ENCODE measurements at places on chromosomes 7 and 10.

DNA sequence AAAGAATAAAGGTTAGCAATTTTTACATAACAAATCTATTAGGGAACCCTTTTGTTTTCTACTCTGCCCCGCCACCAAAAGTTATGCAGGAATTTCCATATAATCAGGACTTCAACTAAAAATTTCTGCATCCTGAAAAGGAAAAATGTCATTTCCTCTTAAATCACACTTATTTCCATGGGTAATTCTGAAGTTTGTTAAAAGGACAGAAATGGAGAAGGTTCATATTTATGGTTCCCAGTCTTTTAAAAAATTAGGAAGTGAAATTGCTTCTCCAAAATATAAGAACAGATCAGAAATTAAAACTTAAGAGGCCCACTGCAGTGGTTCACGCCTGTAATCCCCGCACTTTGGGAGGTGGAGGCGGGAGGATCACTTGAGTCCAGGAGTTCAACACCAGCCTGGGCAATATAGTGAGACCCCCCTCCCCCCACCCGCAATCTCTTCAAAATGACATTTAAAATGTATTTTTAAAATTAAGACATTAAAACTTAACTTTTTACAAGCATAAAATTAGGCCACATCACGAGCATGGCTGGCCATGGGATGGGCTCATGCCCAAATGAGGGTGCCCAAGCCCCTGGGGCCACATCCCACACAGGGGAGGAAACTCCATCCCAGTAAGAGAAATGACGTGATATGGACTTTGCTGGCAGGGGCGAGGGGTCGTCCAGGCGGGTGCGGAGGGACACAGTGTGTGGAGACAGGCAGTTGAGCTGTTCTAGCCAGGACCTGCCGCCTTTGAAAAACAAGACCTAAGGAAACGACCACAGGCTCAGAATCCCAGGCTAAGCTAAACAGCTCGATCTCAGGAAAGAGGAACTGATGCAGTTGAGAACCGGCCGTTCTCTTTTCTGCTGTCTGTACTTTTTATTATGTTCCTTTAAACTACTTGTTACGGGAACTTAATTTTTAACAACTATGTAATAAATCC is 51.3 kb upstream of the NFE2L3 start:
- peak; percentile 83 for DNase-seq

- DNase-seq: peak; percentile 32
Measured at GRCh38 chr10:57579926-57580325, 687.8 kb downstream of the IPMK start.

DNA sequence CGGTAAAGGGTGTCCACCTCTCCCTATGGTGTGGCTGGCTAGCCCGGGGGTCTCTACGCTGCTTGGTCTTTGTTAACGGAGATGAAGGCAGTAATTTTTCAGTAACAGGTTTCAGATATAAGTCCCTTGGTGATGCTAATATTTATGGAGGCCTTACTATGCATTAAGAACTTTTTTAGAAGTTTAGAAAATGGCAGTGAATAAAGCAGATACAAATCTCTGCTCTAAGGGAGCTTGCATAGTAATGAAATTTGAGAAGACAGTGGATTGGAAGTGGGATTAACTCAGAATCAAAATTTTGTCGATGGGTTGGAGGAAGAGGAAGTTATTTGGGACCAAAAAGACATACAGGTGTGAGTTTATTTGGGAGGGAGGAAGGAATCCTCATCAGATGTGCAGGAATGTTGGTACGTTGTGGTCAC is 445 bp downstream of the SSBP1 start:
- no peak for DNase-seq

DNA sequence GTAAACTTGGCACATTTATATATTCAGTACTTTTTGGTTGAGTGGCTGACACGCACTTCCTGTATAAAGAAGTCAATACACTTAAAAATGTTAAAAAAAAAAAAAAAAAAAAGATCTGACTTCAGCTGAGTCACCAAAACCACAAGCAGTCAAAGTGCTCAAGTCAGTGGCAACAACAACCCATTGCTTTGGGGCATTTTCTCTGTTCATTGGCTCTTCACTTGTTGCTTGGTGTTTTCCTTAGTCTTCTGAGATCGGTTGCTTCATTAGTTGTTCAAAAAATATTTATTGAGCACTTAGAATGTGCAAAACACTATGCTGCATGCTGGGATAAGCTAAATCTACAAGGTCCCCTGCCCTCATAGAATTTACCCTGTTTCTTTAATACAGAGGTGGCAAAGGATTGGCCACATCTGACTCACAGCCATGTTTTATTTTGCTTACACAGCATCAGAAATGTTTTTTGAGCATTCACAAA is 63.7 kb downstream of the ZNRF2 start:
- peak; percentile 77 for DNase-seq

GRCh38 chr10:90451283-90451682 is 406.6 kb downstream of the HTR7 start:
- DNase-seq: no peak

DNA sequence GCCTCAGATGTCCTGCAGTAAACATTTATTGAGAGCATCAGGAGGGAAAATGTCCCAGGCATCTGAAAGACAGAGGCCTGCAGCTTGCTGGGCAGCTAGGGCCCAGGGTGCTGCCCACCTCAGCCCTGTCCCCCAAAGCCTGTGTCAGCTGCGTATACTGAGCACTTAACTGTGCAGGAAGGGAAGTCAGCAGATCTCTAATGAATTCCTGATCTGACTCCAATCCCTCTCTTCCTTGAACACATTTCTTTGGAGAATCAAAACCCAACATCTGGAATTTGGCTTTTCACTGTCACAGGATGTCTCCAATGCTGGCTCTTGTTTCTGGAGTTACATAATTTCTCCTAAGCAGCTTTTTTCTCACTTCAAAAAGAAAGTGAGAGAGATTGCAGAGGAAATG is 364.7 kb upstream of the NFE2L3 start:
- DNase-seq: no peak

DNA sequence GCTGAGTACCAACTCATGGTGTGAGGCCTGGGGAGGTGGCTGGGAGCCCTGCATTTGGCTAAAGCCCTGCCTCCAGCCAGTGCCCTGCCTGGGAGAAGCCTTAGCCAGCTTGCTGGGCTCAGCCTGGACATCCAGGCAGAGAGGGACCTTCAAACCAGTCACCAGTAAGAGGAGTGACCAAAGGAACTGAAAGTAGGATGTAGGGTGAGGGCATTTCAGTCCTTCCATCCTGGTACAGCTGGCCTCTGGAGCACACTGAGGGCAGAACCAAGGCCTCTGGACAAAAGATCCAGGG is 124.8 kb downstream of the ADCY1 start:
- no peak for DNase-seq

DNA sequence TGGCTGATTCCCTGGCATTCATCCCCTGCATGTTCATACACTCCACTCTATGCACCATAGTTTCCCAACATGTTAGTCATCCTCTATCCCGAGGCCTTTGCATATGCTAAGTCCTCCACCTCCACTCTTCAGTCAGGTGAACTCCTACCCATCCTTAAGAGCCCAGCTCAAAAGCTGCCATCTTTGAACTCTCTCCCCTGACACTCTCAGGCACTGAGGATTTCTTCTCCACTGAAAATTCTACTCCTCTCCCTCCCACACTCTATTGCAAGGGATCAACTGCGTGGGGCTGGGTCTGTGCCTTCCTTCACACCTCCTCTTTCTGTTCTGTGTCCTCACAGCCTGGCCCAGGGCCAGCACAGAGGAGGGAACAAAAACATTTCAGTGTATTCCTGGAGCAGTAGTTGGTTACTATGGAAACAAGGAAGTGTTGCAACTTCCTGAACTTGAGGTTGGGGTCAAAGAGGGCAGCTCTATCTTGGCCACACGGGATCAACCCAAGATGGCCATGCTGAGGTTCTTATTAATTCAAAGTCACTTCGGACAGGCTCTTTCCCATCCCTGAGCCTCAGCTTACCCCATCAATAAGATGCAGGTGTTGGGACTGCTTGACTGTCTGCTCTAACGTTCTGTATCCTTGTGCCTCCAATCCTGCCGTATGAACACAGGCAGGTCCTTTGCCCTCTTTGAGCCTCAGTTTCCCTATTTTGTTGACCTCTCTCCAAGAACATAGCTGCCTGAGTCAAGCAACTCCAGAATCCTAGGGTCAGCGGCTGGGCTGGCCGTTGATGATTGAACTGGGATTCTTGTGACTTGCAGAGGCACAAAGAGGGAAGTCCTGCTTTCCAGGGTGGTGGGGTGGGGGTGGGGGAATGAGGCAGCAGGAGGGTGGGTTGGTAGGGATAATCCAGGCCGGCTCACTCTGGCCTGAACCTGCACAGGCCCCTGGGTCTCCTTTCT is 15.5 kb downstream of the ZMIZ1 start:
- DNase-seq: peak; percentile 97

GRCh38 chr7:17109020-17109419 is 189.4 kb upstream of the AHR start:
- no peak for DNase-seq

- DNase-seq: no peak
Measured at GRCh38 chr7:116216956-116217571, 6.7 kb downstream of the TES start.

DNA sequence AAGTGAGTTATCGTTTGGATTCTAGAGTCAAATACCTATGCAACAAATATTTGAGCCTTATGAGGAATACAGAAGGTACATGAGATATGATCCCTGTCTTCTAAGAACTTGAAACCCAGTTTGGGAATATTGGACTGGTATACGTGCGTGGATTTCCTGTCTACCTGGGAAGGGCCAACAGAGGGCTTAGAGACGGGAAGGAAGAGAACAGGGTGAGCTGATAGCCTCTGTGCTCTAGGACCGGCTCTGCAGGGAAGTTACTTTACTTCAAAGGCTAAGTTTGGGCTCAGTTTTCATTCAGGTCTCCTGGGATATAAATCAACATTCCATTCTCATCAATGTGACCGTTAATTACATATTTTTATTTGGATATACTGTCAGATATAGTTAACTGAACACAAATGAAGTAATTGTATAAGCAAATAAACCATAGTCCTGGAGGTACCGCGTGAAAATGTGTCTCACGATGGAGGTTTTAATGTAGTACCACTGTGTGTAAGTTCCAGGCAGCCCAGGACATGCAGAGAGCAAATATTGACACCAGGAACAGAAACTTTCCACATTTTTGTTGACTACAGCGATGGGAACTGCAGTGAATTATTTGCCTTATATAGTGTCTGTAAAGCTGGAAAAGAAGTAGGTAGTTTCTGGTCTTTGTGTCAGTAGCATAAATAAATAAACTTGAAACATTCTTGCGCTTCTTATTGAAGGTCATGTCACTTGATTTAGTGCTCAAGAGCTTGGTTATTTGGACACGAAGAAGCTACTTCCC is 8.6 kb downstream of the CHST12 start:
- DNase-seq: no peak

- no peak for DNase-seq
Measured at GRCh38 chr10:42615419-42615818, 23.0 kb downstream of the ZNF33B start.

GRCh38 chr7:26409661-26410547 is 118.2 kb downstream of the SNX10 start:
- no peak for DNase-seq

- no peak for DNase-seq
Measured at GRCh38 chr10:131998845-131999681, 17.3 kb upstream of the BNIP3 start.

- no peak for DNase-seq
Measured at GRCh38 chr7:105841866-105842265, 34.5 kb downstream of the ATXN7L1 start.

GRCh38 chr7:75995996-75996395 is 1.6 kb upstream of the TMEM120A start:
- DNase-seq: no peak

DNA sequence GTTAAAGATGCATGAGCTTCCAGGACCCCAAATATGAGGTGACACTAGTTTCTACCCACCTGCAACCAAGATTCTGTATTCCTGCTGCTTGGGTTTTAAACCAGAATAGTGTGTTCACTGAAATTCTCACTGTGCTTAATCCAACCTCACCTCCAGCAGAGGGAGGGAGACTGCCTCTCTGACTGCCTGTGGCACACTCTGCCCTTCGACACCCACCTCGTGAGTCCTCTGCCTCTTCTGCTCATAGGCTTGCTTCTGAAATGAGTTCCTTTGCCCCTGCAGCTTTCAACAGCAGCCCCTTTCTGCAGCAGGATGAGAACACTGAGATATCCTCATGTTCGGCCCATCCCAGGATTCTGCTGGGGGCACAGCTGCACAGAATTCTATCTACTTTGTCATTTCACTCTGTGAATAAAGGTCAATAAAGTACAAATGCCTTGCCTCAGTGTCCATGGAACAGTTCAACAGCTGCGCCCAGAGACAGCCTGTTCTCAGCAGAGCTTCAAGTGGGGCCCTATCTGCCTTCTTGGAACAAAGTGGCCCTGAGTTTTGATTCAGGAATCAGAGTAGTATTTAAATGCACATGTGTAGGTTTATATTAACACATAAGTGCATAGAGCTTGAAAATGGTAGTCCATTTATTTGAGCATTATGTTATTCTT is 632.5 kb downstream of the TNS3 start:
- no peak for DNase-seq

DNA sequence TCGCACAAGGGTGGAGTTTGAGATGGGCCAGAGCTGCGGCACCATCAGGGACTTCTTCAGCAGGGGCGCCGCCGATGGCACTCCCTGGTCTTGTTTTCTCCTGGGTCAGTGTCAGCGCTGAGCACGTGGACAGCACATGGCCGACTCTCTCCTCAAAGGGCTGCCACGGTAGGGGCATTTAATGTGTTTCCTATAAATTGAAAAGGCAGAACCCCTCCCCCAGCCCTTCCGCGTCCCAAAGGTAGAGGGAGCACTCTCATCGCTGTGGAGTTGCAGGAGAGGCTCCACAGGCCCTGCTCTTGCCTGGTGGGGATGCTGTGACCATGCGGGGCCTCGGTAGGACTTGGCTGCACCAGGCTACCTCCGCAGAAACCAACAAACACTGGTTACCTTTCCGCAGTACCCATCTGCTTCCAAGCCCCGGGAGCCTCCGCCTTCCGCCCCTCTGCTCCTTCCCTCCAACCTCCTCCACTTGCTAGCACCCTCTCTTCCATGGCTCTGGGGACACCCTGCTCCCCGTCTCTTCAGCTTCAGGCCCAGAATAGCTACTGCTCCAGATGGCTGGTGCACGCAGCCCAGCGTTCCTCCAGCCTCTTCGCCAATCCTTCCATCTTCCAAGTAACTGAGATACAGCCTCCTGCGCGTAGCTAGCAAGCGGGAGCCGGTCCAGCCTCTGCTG is 166.3 kb upstream of the ADCY1 start:
- DNase-seq: no peak

DNA sequence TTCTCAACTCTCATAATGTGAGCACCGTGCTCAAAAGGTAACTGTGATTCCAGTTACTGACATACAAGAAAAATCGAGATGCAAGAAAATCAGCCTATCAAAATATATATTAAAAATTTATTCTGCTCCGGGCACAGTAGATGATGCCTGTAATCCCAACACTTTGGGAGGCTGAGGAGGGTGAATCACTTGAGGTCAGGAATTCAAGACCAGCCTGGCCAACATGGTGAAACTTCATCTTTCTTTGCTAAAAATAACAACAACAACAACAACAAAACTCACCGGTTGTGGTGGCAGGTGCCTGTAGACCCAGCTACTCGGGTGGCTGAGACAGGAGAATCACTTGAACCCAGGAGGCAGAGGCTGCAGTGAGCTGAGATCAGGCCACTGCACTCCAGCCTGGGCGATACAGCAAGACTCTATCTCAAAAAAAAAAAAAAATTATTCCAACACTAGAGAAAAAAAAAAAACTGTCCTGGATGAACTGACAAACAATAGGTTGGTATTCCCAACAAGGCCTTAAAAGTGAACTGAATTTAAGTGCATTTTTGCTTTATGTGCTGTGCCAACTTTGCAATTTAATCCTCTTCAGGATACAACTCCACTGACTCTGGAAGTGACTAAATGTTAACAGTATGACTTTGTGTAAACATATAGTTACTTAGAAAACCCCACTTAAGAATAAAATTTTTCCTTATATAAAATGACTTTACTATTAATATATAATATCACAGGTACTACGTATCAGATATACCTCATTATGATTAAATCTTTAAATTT is 51.1 kb downstream of the JMJD1C start:
- DNase-seq: no peak
